Right hindlimb (tissue), 1 donor: ENCODE measurements at places on chromosomes 6 and 20.

GRCh38 chr6:247351-247750 lies 44.9 kb upstream of the DUSP22 start:
- DNase-seq: no peak

DNA sequence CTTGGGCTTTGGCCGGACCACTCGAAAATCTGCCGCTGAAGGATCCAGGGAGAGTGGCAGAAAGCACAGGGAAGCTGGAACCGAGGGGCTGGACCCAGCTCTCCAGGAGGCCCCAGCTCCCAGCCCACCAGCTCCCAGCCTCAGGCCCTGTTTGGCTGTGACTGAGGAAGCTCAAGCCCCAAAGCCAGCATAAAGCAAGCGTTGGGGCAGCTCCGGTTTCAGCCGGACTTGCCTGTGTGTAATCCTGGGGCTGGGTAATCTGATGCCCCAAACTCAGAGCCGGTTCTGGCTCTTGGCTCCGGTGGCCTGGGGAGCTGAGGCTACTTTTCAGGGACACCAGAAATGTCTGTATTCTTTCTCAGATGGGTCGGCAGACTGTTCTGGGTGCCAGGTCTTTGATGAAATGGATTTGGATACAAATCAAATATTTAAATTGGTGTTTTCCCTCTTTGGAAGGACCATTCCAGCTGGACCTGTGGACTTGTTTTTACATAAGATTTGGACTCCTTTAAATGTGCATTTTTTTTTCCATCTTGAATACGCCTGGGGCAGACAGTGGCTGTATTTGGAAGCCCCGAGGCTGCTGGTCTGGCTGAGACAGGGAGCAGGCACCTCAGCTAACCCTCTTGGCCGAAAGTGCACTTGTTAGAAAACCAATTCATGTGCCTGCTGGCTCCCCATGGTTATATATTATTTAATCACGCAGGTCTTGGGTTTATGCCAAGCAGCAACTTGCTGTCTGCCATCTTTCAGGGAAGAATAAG lies 29.7 kb downstream of the RPP40 start:
- DNase-seq: peak; percentile 93

DNA sequence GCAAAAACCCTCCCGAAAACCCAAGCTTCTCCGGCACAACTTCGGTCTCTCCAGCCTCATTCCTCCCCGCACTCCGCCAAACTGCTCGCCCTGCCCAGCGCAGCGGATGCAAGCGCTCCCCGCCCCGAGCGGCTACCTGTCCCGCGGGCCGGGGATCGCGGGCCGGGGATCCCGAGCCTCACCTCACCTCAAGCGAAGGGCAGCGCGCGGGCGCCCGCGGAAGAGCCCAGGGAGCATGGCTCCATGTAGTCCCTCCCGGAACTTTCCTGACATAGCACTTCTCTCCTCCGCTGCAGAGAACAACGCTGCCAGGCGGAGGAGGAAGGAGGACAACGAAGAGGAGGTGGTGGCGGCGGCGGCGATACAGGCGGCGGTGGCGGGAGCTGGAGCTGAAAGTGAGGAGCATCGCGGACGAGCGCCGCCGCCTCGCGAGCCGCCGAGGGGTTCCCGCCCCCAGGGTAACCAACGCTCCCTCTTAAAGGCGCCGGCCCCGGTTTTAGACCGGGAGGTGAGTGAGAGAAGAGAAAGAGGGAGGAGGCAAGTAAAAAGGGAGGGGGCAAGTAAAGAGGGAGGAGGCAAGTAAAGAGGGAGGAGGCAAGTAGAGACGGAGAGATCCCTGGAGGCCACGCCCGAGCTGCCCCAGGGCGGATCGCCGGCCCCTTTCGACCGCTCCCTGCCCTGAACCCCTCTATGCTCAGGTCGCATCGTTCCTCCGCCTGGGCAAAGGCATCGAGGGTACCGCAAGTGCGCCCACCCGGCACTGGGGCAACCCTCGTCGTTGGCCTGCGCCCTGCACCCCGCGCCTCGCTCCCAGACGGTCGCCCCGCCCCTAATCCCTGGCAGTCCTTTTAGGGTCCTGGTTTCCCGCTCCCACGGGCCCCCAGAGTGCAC lies at the start of gene GPR63:
TSS of gene GPR63 (minus strand) at position 397 of the 891 bp plus-strand sequence. CDS start 37,746 bp downstream, outside the sequence.
- DNase-seq: peak; percentile 74

DNA sequence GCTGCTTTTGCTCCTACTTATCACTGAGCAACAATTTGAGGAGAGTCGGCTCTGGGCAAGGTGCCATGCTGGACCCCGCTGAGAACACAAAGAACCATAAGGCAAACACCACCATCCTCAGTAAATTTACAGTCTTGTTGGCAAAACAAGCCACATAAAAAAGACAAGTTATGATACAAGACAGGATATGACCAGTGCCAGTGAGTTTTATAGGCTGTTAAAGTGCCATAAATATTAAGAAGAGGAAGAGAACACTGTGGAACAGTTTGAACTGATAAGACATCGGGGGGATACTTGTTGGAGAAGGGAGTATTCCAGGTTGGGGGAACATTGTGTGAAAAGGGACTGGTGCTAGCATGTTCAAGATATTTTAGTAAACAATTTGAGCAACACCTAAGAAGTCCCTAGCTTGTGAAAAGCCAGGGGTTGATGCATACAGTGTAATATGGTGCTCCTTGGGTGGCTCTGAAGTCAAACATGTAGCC lies 25.3 kb upstream of the RIPOR2 start:
- DNase-seq: no peak

GRCh38 chr6:44258325-44258863 lies 1.1 kb upstream of the SLC35B2 start:
- DNase-seq: no peak

DNA sequence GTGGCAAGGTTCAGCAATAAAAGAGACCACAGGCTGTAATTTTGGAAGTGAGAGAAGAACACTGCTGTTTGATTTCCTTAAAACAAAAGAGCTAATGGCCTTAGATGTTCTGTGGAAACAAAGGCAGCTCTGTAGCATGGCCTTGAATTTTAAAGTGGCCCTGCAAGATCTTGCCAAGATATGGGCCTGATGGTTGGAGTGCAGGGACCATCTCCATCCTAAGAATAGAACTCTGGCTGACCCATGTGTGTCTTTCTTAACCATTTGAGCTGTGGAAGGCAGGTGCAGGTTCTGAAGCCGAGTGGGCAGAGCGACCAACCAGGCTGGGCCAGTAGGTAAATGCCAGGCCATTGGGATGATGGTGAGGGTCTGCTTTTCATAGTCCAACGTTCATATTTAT lies 73.8 kb upstream of the VSTM2L start:
- no peak for DNase-seq

DNA sequence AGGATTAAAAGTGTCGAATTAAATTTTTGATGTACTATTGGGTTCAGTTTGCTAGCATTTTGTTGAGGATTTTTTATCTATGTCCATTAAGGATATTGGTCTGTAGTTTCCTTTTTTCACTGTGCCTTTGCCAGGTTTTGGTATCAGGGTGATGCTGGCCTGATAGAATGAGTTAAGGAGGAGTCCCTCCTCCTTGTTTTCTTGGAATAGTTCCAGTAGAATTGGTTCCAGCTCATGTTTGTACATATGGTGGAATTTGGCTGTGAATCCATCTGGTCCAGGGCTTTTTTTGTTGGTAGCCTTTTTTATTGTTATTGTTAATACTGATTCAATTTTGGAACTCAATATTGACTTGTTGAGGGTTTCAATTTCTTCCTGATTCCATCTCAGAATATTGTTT lies 141.8 kb downstream of the SIM1 start:
- no peak for DNase-seq

DNA sequence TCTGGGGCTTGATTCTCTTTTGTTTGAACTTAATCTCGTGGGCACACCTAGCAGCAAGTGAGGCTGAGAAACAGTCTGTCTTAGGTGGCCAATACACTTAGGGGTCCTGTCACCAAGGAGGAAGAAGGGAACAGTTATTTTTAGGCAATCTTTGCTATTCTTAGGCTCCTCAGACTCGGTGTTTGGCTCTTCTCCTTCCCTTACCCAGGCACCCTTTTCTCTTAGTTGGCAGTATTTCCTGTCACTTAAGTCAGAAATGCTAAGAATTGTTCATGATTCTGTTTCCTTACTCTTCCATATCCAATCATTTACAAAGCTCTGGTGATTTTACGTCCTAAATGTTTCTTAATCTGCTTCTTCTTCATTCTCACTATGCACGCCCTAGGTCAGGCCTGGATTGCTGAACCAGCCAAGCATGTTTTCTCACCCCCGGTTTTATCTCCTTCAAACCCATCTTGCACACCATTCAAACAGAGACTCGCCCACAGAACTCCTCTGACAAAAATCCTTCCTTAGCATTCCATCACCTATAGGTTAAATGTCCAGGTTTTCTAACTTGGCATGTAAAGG lies 45.2 kb upstream of the TMEM217 start:
- DNase-seq: no peak

DNA sequence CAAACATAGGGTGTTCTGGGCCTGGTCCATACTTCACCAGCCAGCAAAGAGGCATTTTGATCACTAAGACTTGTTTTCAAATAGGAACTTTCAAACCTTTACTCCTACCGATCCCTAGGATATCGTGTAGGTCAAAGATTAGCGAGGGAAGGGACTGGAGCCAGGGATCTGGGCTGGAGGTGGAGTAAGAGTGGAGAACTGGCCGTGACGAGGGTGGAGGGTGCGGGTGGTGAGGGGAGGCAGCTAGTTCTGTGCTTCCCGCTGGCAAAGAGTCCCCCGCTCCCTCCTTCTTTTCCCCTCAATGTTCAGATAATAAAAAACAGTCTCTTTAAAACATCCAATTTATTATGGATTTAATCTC lies 189.2 kb downstream of the FOXC1 start:
- no peak for DNase-seq

- peak; percentile 31 for DNase-seq
These were observed 140.6 kb downstream of the RPS12 start for GRCh38 chr6:132954936-132955335.

GRCh38 chr6:34484391-34484790 lies 18.5 kb downstream of the PACSIN1 start:
- DNase-seq: no peak

DNA sequence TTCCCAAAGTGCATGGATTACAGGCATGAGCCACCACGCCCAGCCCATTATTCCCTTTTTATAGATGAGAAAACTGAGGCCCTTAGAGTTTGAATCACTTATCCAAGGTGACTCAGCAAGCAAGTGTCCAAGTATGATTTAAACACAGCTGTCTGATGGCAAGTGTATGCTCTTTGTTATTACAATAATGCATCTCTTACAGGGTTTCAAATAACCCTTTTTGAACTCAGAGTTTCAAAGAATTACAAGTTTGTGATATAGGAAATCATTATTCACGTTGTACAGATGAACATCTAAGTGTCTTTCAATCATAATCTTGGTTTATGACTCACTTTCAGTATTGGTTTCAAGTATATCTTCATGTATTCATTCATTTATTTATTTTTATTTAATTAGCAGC lies 63.0 kb downstream of the CD83 start:
- no peak for DNase-seq

- no peak for DNase-seq
These were observed 27.8 kb upstream of the SMIM28 start for GRCh38 chr6:138349891-138350290.

GRCh38 chr6:70272071-70272470 lies 30.8 kb downstream of the COL9A1 start:
- no peak for DNase-seq

- no peak for DNase-seq
These were observed 145.4 kb downstream of the BFSP1 start for GRCh38 chr20:17385798-17386197.
